ENCODE measurements at places on chromosomes 5 and 9. TPM values are rescaled to one million over a fixed set of nuclear protein-coding genes. Genes with fewer than 3 reads are reported as not detected.

LRRC19 gene
- not detected for total RNA-seq

NR6A1 gene
- not detected for total RNA-seq

DRD1 gene
- not detected for total RNA-seq

KIF12 gene
- not detected for total RNA-seq

PFN3 gene
- not detected for total RNA-seq

C5orf58 gene
- total RNA-seq = not detected

WNK2 gene
- total RNA-seq = 0.26 TPM

FRRS1L gene
- total RNA-seq = not detected

TLE1 gene
- 3.5 TPM for total RNA-seq

TNC gene
- total RNA-seq = 0.29 TPM

PCDHB13 gene
- total RNA-seq = not detected

All from T-cell (primary cell).